Activated CD4-positive, alpha-beta T cell treated with anti-CD3 and anti-CD28 coated beads, Interleukin-2, amount 50 U/mL, for 1 hour (primary cell): ENCODE measurements at places on chromosomes 4 and X.

- no peak for DNase-seq
Observed at GRCh38 chrX:24266996-24267395, 46.9 kb downstream of the SUPT20HL2 start.

DNA sequence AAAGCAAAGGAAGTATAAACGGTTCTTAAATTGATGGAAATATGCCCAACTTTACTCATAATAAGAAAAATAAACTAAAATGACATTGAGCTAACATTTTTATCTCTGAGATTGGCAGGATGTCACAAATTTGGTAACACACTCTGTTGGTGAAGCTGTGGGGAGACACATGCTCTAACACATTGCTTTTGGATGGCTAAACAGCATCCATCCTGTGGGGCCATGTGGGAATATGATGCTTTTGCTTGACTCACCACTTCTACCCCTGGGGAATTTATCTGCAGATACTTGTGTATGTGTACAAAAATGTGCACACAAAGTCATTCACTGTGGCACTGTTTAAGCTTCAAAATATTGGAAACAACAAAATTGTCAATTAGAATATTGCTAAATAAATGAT, 100.2 kb downstream of the ANAPC4 start:
- DNase-seq, result no peak

GRCh38 chrX:132034648-132035047, 11.5 kb downstream of the STK26 start:
- no peak for DNase-seq

GRCh38 chr4:68074397-68074796, 55.3 kb downstream of the TMPRSS11F start:
- no peak for DNase-seq
